ENCODE measurements at places on chromosomes 1 and 21.

GRCh38 chr1:67601955-67602354 lies 83.0 kb upstream of the GADD45A start:
- no peak for DNase-seq

DNA sequence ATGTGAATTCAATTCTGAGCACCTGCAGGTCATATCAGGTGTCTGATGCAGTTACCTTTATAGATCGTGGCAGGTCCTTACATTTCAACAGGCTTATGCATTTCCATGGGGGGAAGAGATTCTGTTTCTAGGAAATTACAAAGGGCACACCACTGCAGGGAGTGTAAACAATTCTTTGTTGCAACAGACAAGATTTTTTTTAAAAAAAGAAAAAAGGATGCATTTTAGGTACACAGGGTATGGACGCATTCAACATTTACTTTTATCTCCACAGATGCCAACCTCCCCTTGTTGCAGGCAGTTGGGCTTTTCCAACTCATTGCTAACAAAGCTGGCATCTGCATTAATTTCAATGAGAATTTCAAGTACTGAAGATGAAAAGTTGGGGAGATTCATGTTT lies 13.5 kb upstream of the TEKT2 start:
- no peak for DNase-seq

DNA sequence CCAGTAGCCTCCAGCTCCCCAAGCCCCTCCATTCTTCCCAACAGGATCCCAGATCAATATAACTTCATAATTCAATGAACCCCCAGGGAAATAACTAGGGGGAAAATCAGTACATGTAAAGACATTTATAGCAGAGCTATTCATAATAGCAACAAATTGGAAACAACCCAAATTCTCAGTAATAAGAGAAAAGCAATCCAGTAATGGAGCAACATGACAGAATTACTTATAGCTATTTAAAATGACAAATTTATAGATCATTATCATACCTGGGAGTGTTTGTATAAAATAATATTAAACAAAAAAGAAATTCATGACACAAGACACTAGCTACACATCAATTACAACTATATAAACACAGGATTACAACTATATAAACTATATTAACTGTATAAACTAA lies 20.2 kb downstream of the PLEKHA6 start:
- no peak for DNase-seq

DNA sequence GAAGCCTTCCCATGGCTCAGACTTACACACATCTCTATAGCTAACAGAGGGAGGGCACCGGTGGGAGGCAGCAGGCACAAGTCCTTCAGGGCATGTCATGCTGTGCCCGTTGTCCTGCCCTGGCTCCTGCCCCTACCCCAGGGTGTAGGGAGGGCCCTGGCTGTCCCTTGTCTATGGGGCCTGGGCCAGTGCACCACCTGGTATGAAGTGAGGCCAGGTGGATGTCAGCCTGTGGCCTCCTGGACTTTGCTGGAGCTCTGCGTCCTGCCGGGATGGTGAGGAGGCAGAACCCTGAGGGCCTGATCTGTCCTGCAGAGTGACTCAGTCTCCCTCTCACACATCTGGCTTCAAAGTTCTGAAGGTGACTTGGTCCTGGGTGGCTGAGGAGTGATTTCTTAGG lies 47.3 kb upstream of the GPR37L1 start:
- DNase-seq, result no peak

DNA sequence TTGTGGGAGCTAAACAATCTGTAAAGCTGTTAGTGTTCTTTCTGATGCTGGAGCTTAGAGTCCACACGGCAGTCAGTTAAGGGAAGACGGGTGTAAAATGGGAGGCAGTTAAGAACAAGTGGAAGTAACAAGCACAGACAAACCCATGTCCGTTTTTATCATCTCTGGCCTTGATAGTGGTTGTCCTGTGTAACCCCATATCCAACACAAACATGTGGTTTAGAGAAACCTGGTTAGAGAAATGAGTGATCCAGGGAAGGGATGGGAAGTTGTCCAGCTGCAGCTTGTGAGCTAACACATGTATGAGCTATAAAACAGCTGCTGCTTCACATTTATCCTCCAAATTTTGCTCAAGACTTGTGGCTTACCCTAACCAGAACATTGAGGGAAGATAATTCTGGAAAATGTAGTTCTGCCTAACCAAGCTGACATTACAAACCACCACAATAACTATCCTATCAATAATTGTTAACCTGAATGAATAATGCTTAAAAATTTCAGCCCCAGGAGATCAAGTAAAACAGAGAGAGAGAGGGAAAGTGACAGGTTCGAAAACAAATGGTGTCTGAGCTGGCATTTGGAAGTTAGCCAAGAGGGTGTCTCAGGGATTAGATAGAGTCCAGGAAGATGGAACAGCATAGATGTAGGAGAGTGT lies 10.6 kb upstream of the C1orf162 start:
- DNase-seq, result no peak

- no peak for DNase-seq
Measured at GRCh38 chr1:3034162-3034561, 12.9 kb downstream of the ACTRT2 start.

Data from activated CD8-positive, alpha-beta memory T cell treated with anti-CD3 and anti-CD28 coated beads for 4 hours (primary cell).